ENCODE measurements at places on chromosomes 5 and 9. TPM values are rescaled to one million over a fixed set of nuclear protein-coding genes. Genes with fewer than 3 reads are reported as not detected.

Gene MARCOL
- not detected for polyA plus RNA-seq

Gene SLC6A18
- 0.12 TPM for polyA plus RNA-seq

Gene ADAMTSL1
- polyA plus RNA-seq, result 14.2 TPM

GRCh38 chr5:73327908-73328455 lies 120.6 kb downstream of the FOXD1 start:
- DNase-seq, result no peak

Gene FBP1
- 61.2 TPM for polyA plus RNA-seq

Gene CTXN3
- polyA plus RNA-seq, result 0.09 TPM

DNA sequence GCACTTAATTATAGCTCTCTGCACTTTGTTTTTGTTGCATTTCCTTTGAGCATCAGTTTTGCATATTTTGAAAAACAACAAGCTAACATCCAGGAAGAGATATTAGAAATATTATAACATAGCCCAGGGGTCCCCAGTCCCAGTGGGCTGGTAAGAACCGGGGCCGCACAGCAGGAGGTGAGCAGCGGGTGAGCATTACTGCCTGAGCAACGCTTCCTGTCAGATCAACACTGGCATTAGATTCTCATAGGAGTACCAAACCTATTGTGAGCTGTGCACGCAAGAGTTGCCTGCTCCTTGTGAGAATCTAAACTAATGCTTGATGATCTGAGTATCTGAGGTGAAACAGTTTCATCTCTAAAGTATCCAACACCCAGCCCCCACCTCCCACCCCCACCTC lies 675.9 kb upstream of the ZNF608 start:
- no peak for DNase-seq

- no peak for DNase-seq
Measured at GRCh38 chr5:79729679-79730078, 40.0 kb downstream of the CMYA5 start.

Gene ITK
- 0.14 TPM for polyA plus RNA-seq

GRCh38 chr9:77021922-77022782 lies 2.7 kb downstream of the FOXB2 start:
- DNase-seq, result no peak

Gene MYOT
- 1.5 TPM for polyA plus RNA-seq

Gene ALAD
- 37.2 TPM for polyA plus RNA-seq

DNA sequence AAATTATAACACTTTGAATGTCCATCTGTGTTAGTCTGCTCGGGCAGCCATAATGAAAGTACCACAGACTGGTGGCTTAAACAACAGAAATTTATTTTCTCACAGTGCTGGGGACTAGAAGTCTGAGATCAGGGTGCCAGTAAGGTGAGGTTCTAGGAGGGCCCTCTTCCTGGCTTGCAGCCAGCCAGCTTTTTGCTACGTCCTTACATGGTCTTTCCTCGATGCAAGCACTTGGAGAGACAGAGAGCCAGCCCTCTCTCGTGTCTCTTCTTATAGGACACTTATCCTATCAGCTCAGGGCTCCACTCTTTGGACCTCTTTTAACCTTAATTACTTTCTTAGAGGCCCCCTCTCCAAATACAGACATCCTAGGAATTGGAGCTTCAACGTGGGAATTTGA lies 351.8 kb downstream of the SPOCK1 start:
- no peak for DNase-seq

Gene PCDHA6
- 0.40 TPM for polyA plus RNA-seq

Gene BRD3
- polyA plus RNA-seq, result 46.4 TPM

Gene DAB2
- polyA plus RNA-seq, result 235 TPM

DNA sequence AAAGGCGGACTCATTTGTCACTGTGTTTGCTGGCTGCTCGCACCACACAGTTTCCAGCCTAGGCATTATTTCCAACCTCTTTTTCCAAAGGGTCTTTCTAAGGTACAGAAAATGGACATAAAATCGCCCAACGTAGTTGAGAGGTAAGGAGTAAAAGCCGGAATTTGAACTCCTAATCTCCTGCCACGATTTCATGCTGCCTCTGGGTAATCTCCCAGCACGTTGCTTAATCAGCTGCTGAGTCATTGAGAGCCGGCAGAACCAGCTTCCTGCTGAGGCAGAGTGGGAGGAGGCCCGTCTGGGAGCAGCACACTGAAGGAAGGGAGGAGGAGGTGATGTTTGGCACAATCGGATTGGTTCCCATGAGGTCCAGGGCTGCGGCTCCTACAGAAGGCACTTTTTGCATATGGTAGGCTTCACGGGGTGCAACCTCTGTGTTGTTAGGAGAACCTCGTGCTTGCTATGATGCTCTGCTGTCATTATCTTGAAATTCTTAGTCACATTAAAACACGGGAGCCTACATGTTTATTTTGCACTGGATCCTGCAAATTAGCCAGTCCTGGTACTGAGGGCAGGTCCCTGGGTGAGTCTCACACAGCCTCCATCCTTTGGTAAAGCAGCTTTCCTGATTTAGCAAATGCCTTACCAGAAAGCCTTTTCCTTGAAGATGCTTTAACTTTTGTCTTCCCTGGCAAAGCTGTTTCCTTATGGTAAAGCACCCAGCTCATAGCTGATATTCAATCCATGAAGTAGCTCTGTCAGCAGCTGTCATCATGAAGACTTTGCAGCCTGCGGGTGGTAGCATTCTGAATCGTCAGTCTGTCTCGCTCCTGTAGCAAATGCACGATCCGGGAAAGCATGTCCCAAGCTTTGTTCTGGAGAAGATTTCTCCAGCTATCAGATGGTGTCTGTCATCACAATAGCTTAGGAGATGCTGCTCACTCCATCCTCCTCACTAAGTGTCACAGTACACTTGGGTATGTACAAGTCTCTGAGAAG lies 191.6 kb upstream of the MSX2 start:
- DNase-seq, result no peak

GRCh38 chr9:110334871-110335270 lies 2.8 kb downstream of the TXNDC8 start:
- DNase-seq, result no peak

DNA sequence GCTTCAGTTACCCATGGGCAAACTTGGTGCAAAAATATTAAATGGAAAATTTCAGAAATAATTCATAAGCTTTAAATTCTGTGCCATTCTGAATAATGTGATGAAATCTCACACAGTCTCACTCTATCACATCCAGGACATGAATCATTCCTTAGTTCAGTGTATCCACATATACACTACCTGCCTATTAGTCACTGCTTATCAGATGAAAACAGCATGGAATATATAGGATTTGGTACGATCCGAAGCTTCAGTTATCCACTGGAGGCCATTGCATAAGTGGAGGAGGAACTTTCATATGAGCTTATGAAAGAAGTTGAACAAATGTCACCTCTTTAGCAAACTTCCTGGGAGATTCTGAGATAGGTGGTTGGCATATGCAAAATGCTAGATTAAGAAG lies 64.2 kb downstream of the GAPVD1 start:
- no peak for DNase-seq

Gene NAIP
- 27.1 TPM for polyA plus RNA-seq

DNA sequence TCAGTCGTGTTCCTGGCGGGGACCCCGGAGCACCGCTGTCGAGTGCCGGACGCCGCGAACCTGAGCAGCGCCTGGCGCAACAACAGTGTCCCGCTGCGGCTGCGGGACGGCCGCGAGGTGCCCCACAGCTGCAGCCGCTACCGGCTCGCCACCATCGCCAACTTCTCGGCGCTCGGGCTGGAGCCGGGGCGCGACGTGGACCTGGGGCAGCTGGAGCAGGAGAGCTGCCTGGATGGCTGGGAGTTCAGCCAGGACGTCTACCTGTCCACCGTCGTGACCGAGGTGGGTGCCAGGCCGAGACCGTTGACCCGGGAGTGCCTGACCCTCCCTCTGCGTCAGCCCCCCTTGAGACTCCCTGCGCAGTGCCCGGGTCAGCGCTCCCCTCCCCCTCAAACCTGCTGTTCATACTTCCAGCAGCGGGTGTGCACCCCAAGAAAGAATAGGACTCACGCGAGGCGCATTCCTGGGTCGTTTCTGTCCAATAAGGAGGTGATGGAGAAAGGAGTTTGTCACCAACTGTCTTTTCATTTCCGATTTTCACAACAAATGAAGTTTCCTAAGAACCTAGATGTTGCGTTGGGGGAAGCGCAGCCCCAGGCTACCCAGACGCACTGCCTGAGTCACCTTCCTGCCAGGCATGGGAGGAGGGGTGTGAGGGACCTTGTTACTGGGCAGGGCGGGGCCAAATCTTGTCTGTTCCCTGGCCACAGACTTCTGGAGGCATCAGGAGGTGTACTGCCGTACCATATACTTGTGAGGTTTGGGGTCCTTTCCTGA lies 722 bp downstream of the SLC22A4 start:
- no peak for DNase-seq

Gene FOXD4L5
- polyA plus RNA-seq, result 0.24 TPM

- no peak for DNase-seq
Measured at GRCh38 chr9:77811832-77812231, 163.7 kb upstream of the GNA14 start.

Gene ARSB
- polyA plus RNA-seq, result 28.0 TPM

Gene TXNDC8
- not detected for polyA plus RNA-seq

- DNase-seq, result no peak
Measured at GRCh38 chr5:9596171-9596780, 33.9 kb downstream of the TAS2R1 start.
